ENCODE measurements at places on chromosomes 7 and 10. TPM values are rescaled to one million over a fixed set of nuclear protein-coding genes. Genes with fewer than 3 reads are reported as not detected.

The ZEB1 gene
- total RNA-seq: 29.1 TPM

The UCMA gene
- not detected for total RNA-seq

The HOXA7 gene
- total RNA-seq: not detected

The RALA gene
- total RNA-seq: 35.6 TPM

The JCAD gene
- 0.05 TPM for total RNA-seq

The CYP2C19 gene
- 0.22 TPM for total RNA-seq

The GLI3 gene
- 0.24 TPM for total RNA-seq

The CABCOCO1 gene
- not detected for total RNA-seq

The PHTF2 gene
- 24.5 TPM for total RNA-seq

The CTAGE6 gene
- 0.98 TPM for total RNA-seq

The PNLIPRP3 gene
- not detected for total RNA-seq

The PRPS1L1 gene
- total RNA-seq: not detected

The CAMK2B gene
- 0.30 TPM for total RNA-seq

The CALCR gene
- not detected for total RNA-seq

The HABP2 gene
- total RNA-seq: not detected

The SPDYE18 gene
- total RNA-seq: not detected

The CYP2C18 gene
- 0.22 TPM for total RNA-seq

The TSPAN33 gene
- total RNA-seq: 7.2 TPM

The SYPL1 gene
- total RNA-seq: 24.7 TPM

The KAZALD1 gene
- 0.62 TPM for total RNA-seq

The STAG3 gene
- 38.4 TPM for total RNA-seq

The CASD1 gene
- 16.4 TPM for total RNA-seq

The NKX1-2 gene
- not detected for total RNA-seq

The OR2A5 gene
- not detected for total RNA-seq

The AS3MT gene
- total RNA-seq: 1.0 TPM

The PRLHR gene
- not detected for total RNA-seq

The TRIM50 gene
- total RNA-seq: not detected

The ZNF746 gene
- 11.8 TPM for total RNA-seq

The HOXA10 gene
- total RNA-seq: not detected

The OPN4 gene
- not detected for total RNA-seq

The CRHR2 gene
- not detected for total RNA-seq

The VWA2 gene
- total RNA-seq: not detected

The ACBD7 gene
- total RNA-seq: 0.94 TPM

The PIP gene
- not detected for total RNA-seq

The GNAT3 gene
- not detected for total RNA-seq

The GIMAP6 gene
- 19.2 TPM for total RNA-seq

The SPDYE1 gene
- total RNA-seq: not detected

The BLNK gene
- total RNA-seq: not detected

The NDUFA5 gene
- 60.7 TPM for total RNA-seq

The ZNF92 gene
- 15.5 TPM for total RNA-seq

The KNDC1 gene
- total RNA-seq: not detected

The NUTM2A gene
- total RNA-seq: 0.07 TPM

The NRG3 gene
- total RNA-seq: not detected

The TAC1 gene
- total RNA-seq: not detected

The IFIT1 gene
- 5.9 TPM for total RNA-seq

The FAM241B gene
- 12.3 TPM for total RNA-seq

The ADRB1 gene
- total RNA-seq: not detected

The CTAGE4 gene
- 2.2 TPM for total RNA-seq

The WNT8B gene
- 0.96 TPM for total RNA-seq

The CHAT gene
- total RNA-seq: not detected

The SEM1 gene
- 47.5 TPM for total RNA-seq

The KLF6 gene
- total RNA-seq: 78.9 TPM

The NPY4R2 gene
- not detected for total RNA-seq
